Activated CD4-positive, alpha-beta T cell treated with anti-CD3 and anti-CD28 coated beads, Interleukin-2, amount 50 U/mL, for 4 hours (primary cell): ENCODE measurements at places on chromosomes 3 and 15.

DNA sequence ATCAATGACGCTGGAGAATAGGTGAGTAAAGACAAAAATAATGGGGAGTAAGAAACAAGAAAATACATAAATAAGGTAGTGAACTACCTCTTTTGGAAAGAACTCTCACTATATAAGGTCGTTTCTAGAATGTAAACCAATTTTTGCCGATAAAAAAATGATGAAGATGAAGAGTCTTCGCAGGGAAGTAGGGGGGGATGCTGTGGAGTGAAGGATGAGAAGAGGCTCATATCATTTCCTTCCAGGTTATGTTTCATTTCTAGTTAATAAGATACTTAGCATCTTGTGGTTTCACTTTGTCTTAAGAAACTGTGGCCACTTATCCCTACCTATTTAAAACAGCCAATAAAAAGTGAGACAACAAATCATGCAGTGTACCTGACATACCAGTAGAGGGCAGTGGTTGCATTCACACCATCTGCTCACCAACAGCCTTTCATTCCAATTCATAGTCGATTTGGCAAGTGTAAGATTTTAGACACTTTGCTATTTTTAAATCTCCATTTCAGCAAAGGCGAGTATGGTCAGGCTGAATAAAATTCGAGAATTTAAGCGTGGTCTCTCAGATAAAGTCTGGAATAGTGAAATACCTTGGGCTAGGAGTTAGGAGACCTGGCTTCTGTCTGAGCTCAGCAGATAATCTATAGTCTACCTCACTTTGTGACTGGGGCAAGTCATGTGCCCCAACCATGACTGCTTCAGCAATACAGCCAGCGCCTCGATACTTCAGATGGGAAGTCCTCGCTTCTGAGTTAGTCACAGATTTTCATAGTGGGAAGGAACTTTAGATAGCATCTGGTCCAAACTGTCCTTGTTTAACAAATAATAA lies 28.9 kb upstream of the ICE2 start:
- DNase-seq = peak; percentile 44

- no peak for DNase-seq
These were observed 176.3 kb downstream of the STT3B start for GRCh38 chr3:31709005-31709404.

GRCh38 chr15:96515371-96515770 lies 184.9 kb downstream of the NR2F2 start:
- no peak for DNase-seq

GRCh38 chr3:140770977-140771667 lies 93.3 kb downstream of the TRIM42 start:
- no peak for DNase-seq

DNA sequence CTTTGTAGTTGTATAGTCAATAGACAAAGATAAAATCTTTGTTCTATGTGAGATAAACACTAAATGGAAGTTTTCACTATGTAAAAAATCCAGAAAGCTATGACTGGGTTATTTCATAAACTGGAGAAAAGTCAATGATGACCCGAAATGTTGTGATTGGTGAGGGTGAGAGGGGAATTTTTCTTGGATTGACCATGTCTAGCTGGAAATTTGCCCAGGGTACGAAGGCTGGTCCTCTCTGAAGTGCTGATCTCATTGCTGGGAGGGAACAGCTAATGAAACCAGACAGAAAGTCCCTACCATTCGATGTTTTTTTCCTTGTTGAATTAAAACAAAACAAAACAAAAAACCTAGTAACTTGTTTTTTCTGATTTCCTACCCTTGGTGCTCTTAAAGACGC lies 14.3 kb downstream of the TPRG1 start:
- no peak for DNase-seq

DNA sequence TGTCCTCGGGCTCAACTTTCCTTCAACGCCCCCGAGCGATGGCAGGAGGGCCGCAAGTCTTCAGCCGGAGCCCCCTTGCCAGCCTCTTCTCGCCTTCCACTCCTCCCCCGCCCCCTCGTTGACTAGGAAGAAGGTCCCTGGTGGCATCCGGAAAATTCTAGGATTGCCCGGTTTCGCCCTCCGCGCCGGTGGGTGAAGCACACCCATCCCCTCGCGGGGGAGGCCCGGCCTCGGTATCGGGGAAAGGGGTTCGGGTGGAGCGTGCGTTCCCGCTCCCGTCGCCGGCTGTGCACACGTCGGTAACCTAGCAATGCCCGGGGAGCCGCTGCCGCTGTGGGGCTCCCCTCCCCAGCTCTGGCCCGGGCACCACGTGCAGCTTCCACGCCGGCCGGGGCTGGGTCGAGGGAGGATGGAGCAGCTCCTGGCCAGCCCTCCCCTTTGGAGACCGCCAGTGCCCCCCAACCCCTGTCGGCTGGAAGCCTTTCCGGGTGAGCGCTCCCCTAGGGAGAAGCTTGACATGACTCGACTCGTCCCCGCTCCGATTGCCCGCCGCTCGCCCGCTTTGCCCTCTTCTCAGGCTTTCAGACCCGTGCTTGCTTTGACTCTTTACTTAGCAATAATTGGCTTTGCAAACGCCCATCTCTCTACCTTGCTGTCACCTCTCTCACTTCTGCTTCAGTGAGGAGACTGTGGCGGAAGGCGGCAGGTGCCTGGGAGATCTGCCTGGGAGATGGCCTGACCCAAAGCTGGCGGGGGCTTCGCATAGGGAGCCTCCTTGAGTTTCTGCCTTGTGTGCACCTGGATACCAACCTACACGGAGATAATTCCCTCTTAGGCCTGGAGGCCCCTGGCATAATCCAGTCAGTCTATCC lies 1.3 kb downstream of the CACNA1D start:
- DNase-seq = no peak

- DNase-seq = no peak
These were observed 6.8 kb downstream of the TSPAN3 start for GRCh38 chr15:77064063-77064462.

- no peak for DNase-seq
These were observed 52.2 kb downstream of the AQP9 start for GRCh38 chr15:58190419-58190818.

DNA sequence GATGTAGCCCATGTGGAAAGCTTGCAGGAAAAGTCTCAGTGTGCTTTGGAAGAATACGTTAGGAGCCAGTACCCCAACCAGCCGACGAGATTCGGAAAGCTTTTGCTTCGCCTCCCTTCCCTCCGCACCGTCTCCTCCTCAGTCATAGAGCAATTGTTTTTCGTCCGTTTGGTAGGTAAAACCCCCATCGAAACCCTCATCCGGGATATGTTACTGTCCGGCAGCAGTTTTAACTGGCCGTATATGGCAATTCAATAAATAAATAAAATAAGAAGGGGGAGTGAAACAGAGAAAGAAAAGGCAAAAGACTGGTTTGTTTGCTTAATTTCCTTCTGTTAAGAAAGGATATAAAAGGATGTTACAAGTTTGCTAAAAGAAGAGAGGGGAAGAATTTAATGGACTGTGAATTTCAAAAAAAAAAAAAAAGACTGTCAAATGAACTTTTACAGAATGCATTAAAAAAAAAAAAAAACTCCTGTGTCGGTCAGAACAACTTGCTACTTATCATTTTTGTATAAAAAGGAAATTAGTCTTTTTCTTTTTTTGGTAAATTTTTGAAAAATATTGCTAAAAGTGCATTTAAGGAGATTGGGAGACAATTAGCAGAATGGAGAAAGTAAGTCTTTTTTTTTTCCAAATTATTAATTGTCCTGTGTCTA lies 7.0 kb downstream of the NR2F2 start:
- no peak for DNase-seq

- DNase-seq = no peak
These were observed 14.2 kb upstream of the PPP1R2 start for GRCh38 chr3:195557322-195557721.

DNA sequence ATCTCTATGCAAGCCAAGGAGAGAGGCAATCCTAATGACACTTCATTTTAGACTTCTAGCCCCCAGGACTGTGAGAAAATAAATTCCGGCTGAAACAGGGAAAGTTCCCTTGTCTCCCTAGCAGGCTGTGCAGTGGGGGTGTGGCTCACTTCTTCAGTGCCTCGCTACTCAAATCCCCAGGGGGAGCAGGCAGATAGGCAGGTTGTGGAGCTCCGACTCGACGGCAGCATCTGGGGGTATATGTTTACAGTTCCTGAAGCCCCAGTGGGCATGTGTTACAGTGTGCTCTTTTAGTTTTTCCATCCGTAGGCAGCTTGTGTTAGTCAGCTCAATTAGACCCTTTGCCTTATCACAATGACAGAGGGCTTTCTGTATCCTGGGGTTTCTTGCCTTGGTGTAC lies 836.5 kb downstream of the PDCD6IP start:
- DNase-seq = no peak

GRCh38 chr15:81043281-81043934 lies 42.7 kb downstream of the TLNRD1 start:
- DNase-seq = no peak

- no peak for DNase-seq
These were observed 265.4 kb upstream of the LMCD1 start for GRCh38 chr3:8236264-8236663.

GRCh38 chr15:53837263-53837662 lies 77.8 kb upstream of the WDR72 start:
- DNase-seq = no peak

DNA sequence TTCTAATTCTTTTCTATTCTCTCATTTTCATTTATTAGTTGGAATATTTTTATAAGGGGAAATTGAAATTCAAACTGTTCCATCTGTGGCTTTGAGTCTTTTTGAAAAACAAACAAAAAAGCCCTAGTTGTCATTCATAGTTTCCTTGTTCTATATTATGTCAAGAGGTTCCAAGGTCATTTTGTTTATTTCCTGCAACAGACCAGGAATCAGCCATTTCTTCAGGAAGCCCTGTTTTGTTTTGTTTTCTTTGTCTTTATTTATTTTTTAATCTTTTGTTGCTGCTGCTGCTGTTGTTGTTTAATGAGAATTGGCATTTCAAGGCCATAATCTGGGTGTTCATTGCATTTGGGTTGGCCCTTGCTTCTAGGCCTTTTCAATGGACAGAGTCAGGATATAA lies 14.8 kb downstream of the LNP1 start:
- DNase-seq = no peak

DNA sequence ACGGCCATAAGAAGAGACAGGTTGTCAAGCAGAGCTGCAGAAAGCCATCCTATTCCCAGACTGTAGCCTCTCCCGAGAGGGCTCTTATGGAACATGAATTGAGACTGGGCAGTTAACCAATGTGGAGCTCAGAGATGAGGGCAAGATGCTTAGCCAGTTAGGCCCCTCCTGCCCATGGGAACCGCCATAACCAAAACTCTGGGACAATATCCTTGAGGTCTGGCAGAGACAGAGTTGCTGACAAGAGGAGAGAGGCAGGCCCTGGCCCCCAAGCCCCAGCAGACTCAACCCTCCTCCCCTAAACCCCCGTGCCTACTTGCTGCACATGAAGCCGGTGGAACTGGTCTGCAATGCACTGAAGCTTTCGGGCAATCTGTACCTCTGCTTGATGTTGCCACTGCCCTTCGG lies 4.8 kb downstream of the BMF start:
- DNase-seq = no peak

DNA sequence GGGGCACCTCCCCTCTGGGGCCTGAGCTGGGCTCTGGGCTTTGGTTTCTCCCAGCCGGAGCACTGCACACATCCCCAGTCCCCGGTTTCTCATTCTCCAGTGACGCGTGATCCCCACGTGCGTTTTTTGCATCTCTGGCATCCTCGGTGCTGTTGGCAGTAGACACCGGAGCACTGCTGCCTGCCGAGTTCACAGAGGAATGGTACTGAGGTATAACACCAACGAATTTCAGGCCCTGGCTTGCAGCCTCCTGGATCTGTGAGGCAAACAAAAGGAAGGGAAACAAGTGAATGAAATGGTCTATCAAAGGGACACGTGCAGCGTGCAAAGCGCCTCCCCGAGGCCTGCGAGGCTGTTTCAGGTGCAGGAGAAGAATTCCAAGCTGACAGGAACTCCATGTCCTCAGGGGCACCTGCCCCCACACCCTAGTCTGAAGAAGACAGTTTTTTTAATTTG lies 112.9 kb downstream of the OXNAD1 start:
- DNase-seq = no peak

- no peak for DNase-seq
These were observed 316.7 kb upstream of the TBL1XR1 start for GRCh38 chr3:177513815-177514610.

GRCh38 chr15:26890988-26891387 lies 24.1 kb downstream of the GABRA5 start:
- no peak for DNase-seq

DNA sequence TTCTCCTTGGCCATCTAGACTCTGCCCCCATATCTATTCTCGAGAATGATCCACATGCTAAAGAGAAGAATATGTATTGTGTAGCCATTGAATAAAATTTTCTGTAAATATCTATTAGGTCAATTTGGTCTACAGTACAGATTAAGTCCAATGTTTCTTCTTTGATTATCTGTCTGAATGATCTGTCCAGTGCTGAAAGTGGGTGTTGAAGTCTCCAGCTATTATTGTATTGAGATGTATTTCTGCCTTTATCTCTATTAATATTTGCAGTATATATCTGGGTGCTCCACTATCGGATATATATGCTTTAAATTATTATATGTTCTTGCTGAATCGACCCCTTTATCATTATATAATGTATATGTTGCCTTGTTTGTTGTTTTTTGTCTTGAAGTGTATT lies 384.9 kb upstream of the ROBO1 start:
- DNase-seq = no peak

DNA sequence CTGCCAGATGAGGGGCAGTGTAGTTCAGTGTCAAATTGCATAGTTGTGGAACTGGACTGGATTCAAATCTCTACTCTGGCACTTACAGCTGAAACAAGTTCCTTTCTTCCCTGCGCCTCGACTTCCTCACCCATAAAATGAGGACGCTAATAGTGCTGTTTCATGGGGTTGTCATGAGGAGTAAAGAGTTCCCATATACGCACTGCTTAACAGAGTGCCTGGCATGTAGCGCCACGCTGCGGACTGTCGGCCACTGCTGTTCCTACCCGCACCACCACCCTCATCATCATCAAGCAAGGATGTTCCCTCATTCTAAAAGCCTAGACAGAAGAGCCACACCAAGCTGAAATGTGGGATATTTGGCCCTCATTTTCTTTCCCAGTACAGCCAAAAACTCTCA lies 91.9 kb downstream of the CHDH start:
- no peak for DNase-seq

DNA sequence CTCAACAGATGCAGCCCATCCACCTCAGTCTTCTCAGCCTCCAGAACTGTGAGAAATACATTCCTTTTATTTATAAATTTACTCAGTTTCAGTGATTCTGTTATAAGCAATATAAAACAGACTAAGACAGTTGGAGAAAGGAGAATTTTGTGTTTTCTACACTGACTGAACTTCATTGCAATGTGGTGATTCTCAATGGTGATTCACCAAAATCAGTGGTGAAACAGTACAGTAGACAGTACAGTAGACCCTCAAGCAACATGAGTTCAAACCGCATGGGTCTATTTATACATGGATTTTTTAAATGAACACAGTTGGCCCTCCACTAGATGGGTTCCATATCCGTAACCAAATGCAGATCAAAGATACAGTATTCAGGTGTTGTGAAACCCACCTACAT lies 403.1 kb upstream of the TGFBR2 start:
- no peak for DNase-seq

- no peak for DNase-seq
These were observed 13.4 kb downstream of the ADAM10 start for GRCh38 chr15:58736018-58736643.

DNA sequence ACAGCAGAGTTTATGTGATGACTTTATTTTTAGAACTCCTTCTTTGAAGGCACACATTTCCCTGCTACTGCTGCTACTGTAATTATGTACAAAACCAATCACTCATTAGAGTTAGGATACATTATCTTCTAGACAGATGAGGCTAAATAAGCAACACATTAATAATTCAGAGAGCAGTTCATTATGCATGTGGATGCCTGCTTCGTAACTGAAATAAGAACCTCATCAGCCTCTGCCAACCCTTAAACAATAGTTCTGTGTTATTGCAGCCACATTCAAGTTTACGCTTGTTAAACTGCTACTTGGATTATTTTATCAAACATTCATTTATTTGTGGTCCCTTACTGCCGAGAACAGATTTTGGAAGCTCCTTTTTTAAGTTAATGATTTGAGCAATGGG lies 52.5 kb upstream of the C15orf61 start:
- no peak for DNase-seq
